ENCODE measurements at places on chromosomes 6 and 20.

- no peak for DNase-seq
Measured at GRCh38 chr6:25927178-25927577, 3.3 kb downstream of the SLC17A2 start.

DNA sequence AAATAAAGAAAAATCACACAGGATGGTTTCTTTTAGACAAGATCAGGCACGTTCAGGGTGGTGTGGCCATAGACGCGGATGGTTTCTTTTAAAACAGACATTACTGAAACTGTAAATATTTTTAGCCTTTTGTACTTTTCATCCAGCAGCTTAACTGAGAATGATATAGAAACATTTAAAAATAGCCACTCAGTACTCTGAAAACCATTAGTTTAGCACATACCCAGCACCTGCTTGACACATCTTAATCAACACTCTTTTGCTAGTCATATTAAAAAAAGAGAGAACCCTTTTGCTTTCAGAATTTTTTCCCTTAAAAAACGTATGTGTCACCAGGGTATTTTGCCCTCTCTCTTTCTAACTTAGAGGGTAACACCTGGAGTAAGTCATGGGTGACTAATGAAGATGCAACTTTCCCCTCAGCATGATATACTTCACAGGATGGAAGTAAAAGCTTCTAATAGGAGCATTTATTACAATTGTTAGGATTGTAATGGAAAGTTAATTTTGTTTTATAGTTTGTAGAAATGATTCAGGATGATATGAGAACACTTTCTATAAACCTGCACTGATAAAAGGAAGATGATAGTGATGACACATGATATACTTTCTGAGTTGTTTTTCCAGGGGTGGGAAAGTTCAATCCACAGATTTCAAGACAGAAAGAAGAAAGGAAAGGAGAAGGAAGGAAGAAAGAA, 45.2 kb downstream of the BACH2 start:
- no peak for DNase-seq

DNA sequence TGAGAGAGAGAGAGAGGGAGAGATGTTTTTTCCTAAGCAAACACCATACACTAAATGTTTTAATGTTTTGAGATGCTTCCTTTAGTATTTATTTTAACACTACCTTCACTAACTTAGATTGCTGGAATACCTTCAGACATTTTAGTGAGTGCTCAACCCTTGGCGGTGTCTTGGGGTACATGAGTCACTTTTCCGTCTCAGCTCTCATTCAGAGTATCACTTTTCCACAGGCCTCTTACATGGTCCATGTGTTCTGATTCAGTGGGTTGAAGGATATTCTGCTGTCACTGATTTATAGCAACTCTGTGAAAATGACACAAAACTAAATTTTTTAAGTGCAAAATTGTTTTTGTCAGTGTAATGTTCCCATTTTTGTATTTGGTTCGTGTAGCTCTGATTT, 217.9 kb downstream of the CLVS2 start:
- DNase-seq: no peak

GRCh38 chr6:62516291-62517141, 230.5 kb upstream of the KHDRBS2 start:
- no peak for DNase-seq

DNA sequence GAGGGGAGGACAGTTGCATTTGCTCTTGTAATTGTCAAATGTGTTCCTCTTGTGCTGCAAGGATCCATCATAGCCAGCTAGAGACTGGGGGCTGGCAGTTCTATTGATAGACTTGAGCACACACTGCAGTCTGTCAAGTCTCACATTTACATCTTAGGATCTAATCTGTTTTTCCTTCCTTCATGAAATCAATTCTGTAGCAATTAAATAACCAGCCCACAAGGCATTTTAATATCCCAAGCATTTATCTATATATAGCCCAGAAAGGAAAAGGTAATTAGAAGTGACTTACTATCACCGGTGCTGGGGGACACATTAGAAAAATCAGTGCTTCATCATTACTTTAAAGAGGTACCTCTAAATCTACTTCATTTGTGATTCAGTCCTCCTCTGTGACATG, 143.0 kb upstream of the STXBP5 start:
- no peak for DNase-seq

- no peak for DNase-seq
Measured at GRCh38 chr6:66558189-66558588, 851.2 kb upstream of the EYS start.

- DNase-seq: no peak
Measured at GRCh38 chr6:82612475-82613039, 248.9 kb downstream of the TPBG start.

GRCh38 chr20:4613718-4614620, 107.7 kb upstream of the PRND start:
- DNase-seq: peak; percentile 36

DNA sequence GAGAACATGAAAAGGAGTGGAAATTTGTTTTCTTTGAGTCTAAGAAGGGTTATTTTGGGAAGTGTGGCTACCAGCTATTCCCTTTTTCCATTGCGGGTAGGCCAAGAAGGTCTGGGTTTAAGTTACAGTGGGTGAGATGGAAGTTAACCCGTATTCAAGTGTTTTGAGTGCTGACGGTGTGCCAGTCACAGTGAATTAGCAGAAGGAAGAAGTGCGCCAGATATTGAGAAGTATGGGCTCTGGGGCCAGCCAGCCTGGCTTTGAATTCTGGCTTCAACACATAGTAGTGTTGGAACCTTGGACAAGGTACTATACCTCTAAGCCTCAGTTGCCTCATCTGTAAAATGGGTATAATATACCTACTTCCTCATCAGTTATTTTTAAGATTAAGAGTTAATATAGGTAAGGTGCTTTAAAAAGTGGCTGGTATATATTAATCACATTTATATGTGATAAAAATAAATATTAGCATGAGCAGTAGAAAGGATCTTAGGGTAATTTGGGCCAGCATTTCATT, 16.3 kb downstream of the ZNF76 start:
- DNase-seq: no peak

- no peak for DNase-seq
Measured at GRCh38 chr6:50842446-50842845, 23.8 kb downstream of the TFAP2B start.

DNA sequence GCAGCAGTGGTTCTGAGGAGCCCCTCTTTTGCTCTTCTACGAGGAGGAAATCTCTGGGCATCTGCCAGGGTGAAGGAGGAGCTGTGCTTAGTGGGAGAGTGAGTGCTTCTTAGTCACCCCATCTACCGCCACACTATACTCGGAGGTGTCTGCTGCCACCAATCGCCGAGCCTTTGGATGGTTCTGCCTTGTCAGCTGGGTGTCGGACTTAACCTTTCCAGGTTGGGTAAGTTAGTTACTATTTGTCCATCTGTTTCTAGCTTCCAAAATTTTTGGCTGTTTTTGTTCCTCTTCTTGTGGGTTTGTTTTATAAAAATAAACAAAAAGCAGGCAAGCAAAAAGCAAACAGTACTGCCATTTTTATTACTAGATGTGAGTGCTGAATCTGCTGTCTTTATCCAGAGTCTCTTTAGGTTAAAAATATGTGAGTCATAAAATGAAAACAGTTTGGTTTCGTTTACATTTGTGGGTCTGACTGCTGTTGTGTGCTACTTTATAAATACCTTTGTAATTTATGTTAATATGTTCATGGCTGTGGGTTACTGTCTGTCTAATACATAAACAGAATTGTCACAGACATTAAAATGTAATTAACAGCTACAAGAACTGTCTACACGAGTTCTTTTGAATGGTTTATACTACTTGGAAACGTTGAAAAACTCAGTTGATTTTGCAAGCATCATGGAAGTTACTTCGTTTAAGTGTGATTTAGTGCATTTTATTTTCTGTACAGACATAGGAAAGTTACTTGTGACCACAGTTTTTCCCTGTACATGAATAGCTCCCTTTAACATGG, 89.2 kb downstream of the ARID1B start:
- no peak for DNase-seq

- DNase-seq: no peak
Measured at GRCh38 chr20:24378661-24379483, 90.6 kb upstream of the SYNDIG1 start.

DNA sequence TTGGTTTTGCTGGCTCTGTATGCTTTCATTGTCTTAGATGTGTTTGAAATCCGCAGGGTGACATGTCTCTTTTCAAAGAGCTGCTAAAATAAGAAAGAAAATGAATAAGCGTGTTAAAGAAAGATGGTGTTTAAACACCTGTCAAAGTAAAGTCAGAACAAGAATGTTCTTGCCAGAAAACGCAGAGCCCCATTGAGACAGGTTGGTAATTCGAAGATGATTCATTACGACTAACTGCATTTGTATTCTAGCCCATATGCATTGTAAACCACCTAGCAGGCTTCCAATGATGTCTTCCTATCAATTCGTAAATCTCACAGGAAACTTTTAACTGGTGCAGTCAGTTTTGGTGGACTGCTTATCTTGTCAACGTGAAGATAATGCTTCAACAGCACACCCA, 16.8 kb downstream of the PHACTR2 start:
- no peak for DNase-seq

- no peak for DNase-seq
Measured at GRCh38 chr6:133707456-133707855, 181.5 kb upstream of the TCF21 start.

DNA sequence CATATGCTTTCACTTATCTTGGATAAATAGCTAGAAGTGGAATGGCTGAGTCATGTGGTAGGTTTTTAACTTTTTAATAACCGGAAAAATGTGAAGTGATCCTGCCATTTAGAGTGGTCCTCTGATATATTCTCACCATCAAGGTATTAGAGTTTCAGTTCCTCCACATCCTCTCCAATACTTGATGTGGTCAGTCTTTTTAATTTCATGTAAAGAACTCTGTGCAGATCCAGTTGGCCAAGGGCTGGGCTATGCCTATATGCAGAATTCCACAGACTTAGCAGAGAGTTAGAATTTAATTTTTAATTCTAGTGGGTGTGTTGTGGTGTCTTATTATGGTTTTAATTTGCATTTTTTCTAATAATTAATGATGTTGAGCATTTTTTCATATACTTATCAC, 141.1 kb downstream of the SYCP2 start:
- DNase-seq: no peak

DNA sequence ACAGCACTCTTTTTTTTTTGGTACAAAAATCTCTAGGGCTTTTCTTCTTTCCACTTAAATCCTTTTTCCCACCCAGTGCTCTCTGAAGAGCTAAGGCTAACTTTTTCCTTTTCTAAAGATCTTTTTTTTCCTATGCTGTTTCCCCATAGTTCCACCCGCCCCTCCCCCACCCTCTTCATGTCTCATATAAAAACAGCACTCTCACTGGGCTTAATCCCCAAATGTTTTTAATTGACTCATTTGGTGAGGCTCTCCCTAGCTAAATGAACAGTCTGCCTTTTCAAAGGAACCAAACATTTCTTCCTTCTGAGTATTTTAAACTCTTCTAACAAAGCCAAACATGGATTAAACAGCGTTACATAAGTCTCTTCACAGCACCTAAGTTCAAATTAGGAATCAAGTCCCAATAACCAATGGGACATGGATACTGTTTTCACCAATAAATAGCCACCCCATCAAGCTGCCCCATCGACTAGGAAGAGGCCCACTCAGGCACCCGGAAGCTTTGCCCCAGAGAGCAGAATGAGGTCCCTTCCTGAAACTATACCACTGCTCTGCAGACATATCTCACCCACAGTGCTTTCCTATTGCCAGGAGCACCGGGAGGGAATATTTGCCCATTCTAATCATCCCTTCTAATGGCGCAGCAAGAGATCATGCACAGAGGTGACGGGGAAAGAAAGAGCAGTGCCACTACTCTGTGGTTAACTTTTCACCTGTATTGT, 63.7 kb downstream of the ATXN1 start:
- no peak for DNase-seq

DNA sequence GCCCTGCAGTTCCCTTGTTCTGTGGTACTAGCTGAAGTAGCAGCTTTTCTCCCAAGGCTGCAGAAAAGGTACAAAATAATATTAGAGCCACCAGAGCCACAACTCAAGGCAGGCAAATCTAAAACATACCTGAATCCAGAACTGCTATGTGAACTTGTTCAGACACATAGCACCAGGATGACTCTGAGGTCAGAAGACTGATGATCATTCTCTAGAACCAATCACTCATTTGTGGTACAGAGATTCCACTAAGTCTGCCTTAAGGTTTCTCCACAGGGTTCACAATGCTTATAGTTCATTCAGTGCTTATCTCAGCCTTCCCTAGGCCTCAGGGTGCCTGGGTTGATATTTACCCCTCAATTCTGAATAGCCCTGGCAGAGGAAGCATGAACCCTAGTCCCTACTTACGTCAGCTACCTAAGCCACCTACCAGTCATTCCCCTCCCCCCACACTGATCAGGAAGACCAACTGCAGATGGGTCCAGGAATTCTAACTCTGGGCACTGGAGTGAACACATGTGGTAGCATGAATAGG, 140.9 kb upstream of the MOCS1 start:
- DNase-seq: no peak

DNA sequence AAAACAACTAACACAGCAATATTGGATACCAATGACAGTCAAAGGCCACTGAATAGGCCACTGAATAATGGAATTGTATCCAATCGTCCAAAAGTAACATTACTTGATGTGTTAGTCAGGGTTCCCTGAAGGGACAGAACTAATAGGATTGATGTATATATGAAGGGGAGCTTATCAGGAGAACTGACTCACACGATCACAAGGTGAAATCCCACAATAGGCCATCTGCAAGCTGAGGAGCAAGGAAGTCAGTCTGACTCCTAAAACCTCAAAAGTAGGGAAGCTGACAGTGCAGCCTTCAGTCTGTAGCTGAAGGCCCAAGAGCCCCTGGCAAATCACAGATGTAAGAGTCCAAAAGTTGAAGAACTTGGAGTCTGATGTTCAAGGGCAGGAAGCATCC, 571.4 kb downstream of the PRKN start:
- no peak for DNase-seq

GRCh38 chr20:51873652-51874051, 71.3 kb upstream of the SALL4 start:
- no peak for DNase-seq

- DNase-seq: no peak
Measured at GRCh38 chr20:21519136-21519584, 5.3 kb upstream of the NKX2-2 start.

- DNase-seq: no peak
Measured at GRCh38 chr6:45681860-45682511, 304.3 kb upstream of the SUPT3H start.

DNA sequence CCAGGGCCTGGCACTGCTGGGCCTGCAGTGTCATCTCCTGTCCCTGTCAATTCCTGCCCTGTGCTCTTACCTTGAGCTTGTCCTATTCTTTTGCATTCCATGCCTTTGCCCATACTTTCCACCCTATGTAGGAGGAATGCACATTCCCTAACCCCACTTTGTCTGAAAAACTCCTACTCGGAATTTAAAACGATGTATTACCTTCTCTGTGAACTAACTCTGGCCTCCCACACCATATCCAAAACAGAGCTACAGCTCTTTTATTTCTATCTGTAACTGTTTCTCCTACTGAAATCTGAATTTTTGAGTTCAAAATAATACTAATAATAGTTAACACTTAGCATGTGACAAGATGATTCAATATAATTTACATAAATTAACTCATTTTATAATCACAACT, 353.7 kb downstream of the FRK start:
- no peak for DNase-seq
